ENCODE measurements at places on chromosomes 7 and 10.
A peak's percentile ranks its signal among the peaks of the same experiment; 100 is the strongest.

GRCh38 chr7:91046322-91047089, 217.7 kb upstream of the FZD1 start:
- peaks cover 14% of the 10 kb centered on the region for H3K27me3 ChIP-seq
- no peak overlapping the region for H3K4me3 ChIP-seq
- no peak for DNase-seq
- no peaks in the 10 kb centered on the region for H3K36me3 ChIP-seq
- H3K4me1 ChIP-seq, result peaks cover 10% of the 10 kb centered on the region

DNA sequence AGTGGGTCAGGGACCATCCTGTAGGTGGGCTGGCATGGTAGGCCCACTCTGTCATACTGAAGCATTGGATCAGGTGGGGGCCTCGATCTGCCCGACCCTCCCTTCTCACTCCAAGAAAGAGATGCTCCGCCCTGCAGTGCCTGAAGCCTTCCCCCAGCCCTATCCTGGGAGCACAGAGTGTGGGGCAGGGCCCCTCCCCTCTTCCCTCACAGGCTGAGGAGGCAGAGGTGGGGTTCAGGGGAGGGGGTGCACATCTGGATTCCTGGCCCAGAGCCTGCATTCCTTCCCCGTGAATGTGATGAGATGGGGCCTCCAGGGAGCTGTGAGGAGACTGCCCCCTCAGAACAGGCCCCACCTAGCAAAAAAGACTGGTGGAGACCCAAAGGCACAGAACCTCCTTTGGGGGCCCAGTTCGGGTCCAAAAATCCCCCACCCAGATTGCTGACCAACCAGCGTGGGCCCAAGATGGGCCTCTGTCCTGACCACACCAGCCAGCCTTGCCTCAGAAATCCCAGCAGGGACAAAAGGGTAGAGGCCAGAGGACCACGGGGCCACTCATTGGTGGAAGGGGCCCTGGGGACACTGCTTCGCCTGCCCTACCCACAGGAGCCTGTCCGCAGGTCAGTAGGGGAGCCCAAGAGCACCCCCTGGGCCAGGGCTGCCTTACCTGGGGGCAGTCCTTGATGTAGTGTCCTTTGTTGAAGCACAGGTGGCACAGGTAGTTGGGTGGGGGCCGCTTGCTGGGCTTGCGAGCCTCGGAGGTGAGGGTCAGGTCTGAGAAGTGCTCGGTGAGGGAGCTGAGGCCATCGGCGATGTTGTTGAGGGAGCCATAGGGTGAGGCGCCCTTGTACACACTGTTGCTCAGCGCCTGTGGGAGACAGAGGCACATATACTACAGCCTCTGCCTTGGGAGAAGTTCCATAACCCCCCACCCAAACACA, 13.3 kb downstream of the ZCCHC24 start:
- no peak overlapping the region for H3K4me3 ChIP-seq
- H3K36me3 ChIP-seq, result no peaks in the 10 kb centered on the region
- peaks cover 11% of the 10 kb centered on the region for H3K4me1 ChIP-seq
- peaks cover 4% of the 10 kb centered on the region for H3K27me3 ChIP-seq

- no peaks in the 10 kb centered on the region for H3K4me1 ChIP-seq
- no peak overlapping the region for H3K4me3 ChIP-seq
- peaks cover 14% of the 10 kb centered on the region for H3K27me3 ChIP-seq
- DNase-seq, result no peak
- no peak overlapping the region for H3K27ac ChIP-seq
Observed at GRCh38 chr10:48485711-48486110, 119.2 kb downstream of the ARHGAP22 start.

DNA sequence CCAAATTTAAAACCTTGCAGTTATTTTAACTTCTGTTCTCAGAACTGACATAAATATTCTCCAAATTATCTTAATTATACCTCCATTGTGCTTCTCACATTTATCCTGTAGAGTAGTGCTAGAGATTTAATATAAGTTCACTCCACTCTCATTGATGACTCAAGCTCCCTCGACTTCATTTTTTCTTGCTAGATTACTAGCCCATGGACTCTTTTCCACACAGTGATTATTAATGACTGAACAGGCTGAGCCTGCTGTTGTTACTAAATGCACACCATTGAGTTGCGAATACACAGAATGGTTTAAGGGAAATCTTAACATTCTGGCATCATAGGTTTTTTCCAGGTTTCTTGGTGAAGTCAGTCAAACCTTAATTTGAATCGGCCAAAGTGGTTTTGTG, 179.5 kb upstream of the AKR1E2 start:
- H3K36me3 ChIP-seq, result no peaks in the 10 kb centered on the region
- no peak overlapping the region for H3K27ac ChIP-seq
- peaks cover 20% of the 10 kb centered on the region for H3K4me1 ChIP-seq
- H3K4me3 ChIP-seq, result no peak overlapping the region
- no peaks in the 10 kb centered on the region for H3K27me3 ChIP-seq
- no peak for DNase-seq

- peak overlapping the region; percentile 66 for H3K27ac ChIP-seq
- no peak for DNase-seq
- peaks cover 61% of the 10 kb centered on the region for H3K4me1 ChIP-seq
- peak overlapping the region; percentile 16 for H3K4me3 ChIP-seq
- peaks cover 4% of the 10 kb centered on the region for H3K36me3 ChIP-seq
- H3K27me3 ChIP-seq, result no peaks in the 10 kb centered on the region
Observed at GRCh38 chr10:50512214-50512595, 111.6 kb downstream of the SGMS1 start.

All from activated T-helper 1 cell treated with anti-CD3 and anti-CD28 coated beads, Interleukin-12 subunit alpha, Interleukin-12 subunit beta, Interleukin-2, Interleukin-4 antibody, amounts not matched to agents 30 ng/mL and 10 ng/mL and 1 ng/mL, durations not matched to agents 14 hours and 24 hours and 36 hours (primary cell).